NCI-H1417 (cell line): ENCODE measurements at places on chromosomes 16 and 17.

- no peak for DNase-seq
Measured at GRCh38 chr16:1050516-1050915, 22.0 kb upstream of the SSTR5 start.

DNA sequence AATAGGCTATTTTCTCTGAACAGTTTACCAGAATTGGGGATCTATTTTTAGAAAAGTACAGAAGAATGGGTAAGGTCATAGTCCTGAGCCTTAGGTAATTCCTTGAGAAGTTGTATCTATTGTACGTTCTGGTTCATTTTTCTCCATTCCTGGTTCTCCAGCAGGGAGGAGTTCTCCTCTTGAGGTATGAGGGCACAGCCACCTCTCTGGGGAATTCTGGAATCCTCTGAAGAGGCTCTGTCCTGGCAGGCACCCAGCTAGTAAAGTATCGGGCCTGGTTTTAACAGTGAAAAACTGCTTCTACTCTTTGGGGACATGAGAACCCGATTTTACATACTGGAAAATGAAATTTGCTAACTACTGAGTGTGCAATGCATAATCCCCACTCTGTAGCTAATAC is 19.6 kb upstream of the PMFBP1 start:
- no peak for DNase-seq

- DNase-seq: no peak
Measured at GRCh38 chr16:27242868-27243590, 25.5 kb downstream of the NSMCE1 start.

GRCh38 chr17:78890498-78890897 is 12.5 kb downstream of the CEP295NL start:
- no peak for DNase-seq

DNA sequence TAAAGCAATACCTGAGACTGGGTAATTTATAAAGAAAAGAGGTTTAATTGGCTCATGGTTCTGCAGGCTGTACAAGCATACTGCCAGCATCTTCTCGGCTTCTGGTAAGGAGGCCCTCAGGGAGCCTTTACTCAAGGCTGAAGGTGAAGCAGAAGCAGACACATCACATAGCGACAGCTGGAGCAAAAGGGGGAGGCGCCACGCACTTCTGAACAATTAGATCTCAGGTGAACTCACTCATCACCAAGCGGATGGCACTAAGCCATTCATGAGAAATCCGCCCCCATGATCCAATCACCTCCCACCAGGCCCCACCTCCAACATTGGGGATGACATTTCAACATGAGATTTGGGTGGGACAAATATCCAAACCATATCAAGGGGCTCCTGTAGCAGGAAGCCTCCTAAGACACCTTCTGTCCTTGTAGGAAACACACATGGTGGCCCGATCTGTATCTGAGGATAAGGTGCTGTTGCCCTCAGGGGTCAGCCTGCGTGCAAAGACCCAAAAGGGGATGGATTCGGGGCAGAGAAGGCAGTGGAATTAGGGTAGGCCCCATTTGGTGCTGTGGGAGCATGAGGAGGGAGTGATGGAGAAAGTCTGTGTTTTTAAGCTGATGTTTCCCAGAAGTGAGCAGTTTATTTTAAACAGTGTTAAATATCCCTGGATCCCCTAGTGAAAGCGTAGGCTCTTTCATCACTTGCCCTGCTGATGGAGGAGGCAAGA is 23.0 kb downstream of the IL21R start:
- DNase-seq: no peak

DNA sequence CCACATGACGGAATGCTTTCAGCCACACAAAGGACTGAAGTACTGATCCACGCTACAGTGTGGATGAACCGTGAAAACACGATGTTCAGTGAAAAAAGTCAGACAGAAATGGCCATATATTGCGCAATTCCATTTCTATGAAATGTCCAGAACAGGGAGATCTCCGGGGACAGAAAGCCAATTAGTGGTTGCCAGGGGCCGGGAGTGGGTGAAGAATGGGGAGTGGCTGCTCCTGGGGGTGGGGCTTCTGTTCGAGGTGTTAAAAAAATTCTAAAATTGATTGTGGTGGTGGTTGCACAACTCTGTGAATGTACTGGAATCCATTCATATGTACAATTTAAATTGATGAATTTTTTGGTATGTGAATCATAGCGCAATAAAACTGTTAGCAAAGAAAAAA is 154.8 kb upstream of the HSBP1 start:
- no peak for DNase-seq

DNA sequence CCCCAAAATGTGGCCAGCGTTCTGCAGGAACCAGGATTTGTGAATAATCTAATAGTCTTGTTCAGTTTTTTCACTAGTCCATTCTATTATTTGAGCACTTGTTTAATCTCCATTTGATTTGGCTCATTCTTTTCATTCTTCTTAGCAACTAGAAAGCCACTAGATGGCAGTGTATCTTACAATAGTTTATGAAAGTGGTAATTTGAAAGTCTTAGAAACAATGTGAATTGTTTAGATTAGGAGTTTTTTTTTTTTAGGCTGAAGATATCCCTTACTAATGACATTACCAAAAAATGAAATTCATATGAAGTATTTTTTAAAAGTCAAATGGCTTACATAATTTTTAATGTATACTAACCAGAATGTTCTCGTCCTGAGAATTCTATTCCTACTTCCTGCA is 6.7 kb downstream of the ERI2 start:
- peak; percentile 18 for DNase-seq

- no peak for DNase-seq
Measured at GRCh38 chr17:10021272-10021984, 116.4 kb upstream of the RCVRN start.

GRCh38 chr17:45241328-45242028 is 19.8 kb downstream of the FMNL1 start:
- peak; percentile 54 for DNase-seq

DNA sequence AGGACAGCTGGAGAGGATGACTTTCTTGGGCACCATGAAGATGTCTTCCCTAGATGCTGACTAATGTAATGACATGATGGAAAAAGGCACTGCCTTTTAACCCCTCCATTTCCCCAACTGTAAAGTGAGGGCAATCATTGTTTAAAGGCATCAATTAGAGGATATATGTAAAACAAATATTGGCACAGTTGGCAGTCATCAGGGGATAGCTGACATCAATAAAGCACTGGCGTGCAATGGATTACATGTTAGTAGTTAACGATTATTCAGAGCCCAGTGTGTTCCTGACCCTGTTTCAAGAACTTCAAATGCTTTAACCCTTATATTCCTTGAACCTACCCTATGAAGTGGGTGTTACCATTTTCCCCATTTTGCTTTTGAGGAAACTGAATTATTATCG is 100.7 kb downstream of the TMEM114 start:
- DNase-seq: no peak

DNA sequence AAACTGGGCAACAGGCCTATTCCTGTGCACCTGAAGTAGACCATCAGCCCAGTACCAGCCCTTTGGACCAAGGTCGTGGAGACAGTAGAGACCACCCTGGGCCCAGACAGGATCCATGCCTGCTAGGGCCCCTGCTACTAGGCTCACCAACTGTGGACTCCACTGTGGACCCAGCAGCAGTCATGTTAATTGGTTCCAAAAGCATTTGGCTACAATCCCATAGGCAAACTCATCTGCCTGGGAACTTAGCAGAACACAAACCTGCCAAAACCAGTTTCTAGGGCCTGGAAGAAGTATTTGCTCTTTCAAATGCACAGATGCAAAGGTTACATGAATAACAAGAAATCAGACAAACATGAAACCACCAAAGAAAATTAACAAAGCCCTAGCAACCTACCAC is 53.1 kb downstream of the ACSM2A start:
- no peak for DNase-seq

- DNase-seq: no peak
Measured at GRCh38 chr16:55861288-55861687, 13.9 kb downstream of the CES5A start.

DNA sequence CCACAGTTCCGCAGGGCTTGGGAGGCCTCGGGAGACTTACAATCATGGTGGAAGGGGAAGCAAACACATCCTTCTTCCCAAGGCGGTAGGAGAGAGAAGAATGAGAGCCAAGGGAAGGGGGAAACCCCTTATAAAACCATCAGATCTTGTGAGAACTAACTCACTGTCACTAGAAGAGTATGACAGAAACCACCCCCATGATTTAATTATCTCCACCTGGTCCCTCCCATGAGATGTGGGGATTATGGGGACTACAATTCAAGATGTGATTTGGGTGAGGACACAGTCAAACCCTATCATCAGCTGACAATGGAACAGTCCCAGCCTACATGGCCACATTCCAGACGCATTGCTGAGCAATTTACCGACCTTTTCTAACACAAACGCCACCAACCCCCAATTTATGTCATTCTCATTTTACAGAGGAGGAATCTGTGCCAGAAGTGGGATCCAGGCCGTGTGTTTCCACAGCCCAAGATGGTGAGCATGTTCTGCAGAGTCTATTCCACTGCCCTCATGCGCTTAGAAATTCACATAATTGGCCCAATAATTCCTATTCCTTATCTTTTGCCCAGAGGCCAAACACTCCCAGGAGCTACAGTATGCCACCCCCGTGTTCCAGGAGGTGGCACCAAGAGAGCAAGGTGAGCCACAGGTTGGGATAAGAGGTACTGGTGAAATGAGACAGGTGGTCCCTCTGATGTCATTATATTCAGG is 17.3 kb downstream of the MILR1 start:
- DNase-seq: no peak

GRCh38 chr17:57985675-57985974 is 2.4 kb downstream of the VEZF1 start:
- DNase-seq: peak; percentile 35

- no peak for DNase-seq
Measured at GRCh38 chr17:27521281-27522027, 65.2 kb downstream of the KSR1 start.

DNA sequence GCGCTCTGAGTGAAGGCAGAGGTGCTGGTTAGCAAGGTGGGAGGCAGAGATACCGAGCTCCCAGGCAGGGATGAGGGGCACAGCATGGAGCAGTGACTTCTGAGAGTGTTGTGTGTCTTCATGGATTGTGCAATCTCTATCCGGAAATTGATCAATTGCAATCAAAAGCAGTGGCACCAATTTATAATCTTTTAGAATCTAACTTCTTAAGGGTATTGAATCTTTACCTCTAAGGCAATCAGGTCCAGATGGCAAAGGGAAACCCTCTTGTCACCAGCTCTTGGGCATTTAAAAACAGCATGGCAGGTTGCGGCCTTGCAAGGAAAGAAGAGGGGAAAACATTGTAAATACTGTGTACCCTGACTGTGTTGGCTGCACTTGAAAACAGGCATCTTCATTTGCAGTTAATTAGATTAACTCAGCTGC is 58.0 kb upstream of the MRTFB start:
- DNase-seq: no peak

- no peak for DNase-seq
Measured at GRCh38 chr16:67161595-67162058, 1.9 kb downstream of the FBXL8 start.

DNA sequence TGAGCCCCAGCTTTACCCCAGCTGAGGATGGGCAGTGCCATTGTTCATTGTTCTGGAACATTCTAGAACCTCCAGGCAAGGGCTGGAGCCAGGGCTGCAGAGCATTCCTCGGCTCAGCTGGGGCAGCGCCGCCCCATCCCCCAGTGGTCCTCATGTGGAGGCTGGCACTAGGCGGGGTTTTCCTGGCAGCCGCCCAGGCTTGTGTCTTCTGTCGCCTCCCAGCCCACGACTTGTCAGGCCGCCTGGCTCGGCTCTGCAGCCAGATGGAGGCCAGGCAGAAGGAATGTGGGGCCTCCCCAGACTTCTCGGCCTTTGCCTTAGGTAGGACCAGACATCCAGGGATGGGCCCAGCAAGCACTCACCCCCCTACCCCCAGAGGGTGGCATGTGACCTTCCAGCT is at the start of gene TMEM95:
Gene TMEM95, plus strand, starts transcription at position 104 of the 400 bp plus-strand sequence. Its CDS starts 49 bp downstream, at position 153.
- peak; percentile 2 for DNase-seq

- DNase-seq: no peak
Measured at GRCh38 chr17:69461951-69462369, 47.5 kb downstream of the MAP2K6 start.

DNA sequence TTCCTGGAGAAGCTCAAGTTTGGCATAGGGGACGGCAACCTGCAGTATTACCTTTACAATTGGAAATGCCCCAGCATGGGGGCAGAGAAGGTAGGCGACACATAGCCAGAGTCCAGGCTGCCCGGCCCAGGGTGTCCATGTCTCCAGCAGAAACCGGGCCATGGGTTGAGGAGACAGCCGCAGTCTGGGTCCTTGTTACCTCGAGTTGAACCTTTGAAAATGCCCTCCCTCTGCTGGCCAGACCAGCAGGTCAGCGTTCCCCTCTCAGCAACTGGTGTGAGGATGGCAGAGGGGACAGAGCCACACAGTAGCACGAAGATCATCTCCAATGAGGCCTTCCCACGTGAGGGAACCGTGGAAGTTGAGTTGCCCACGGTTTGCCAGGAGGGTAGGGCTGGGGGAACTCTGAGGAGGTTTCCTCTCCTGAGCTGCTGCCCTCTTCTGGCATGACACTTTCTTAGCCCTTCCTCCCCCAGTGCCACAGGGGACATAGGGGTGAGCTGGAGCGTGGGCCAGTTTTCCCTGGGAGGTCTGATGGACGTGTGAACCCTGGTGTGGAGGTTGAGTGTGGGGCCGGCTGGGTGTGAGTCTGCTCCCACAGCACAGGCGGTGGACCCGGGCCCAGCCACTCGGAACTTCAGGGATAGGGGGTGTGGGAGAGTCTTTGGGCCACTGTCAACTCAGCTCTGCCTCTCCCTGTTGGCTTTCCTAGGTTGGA is 27.2 kb downstream of the PLCD3 start:
- DNase-seq: no peak

DNA sequence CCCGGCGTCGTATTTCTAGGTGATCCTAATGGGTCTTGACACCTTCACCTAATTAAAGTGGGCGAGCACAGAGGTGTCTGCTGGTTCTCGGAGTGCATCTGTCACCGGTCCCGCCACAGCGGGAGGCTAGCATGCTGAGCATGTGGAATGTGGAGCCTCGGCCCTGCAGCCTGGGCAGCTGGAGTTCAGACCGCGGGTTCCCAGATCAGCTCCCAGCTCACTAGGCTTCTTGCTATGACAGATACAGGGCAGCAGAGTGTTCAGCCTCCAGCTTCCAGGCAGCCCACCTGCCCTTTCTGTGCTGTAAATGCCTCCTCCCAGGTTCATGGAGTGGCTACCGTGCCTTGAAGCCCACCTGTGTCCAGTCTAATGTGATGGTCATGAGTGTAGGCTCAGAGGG is 166.7 kb downstream of the CPPED1 start:
- DNase-seq: peak; percentile 73

DNA sequence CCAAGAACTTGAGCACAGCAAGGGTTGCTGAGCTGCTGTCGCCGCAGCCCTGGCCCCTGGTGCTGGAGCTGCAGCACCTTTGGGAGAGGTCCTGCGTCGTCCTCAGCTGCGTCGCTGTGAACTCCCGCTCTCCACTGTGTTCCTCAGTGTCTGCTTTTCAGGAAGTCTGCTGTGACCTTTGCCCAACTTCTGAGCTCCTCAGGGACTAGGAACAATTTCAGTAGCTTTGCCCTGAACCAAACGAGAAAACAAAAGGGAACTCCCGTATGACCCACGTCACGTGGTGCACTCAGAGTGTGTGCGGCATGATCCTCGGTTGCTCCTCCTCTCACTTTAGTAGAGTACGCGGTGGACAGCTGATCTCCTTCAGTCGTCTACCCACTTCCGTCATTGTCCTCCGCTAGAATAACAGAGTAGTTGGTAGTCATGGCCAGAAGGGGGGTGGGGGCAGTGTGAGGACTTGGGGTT is 44.2 kb downstream of the WDR45B start:
- no peak for DNase-seq
